Neuronal stem cell (in vitro differentiated cells): ENCODE measurements at places on chromosomes 7 and 10.

DNA sequence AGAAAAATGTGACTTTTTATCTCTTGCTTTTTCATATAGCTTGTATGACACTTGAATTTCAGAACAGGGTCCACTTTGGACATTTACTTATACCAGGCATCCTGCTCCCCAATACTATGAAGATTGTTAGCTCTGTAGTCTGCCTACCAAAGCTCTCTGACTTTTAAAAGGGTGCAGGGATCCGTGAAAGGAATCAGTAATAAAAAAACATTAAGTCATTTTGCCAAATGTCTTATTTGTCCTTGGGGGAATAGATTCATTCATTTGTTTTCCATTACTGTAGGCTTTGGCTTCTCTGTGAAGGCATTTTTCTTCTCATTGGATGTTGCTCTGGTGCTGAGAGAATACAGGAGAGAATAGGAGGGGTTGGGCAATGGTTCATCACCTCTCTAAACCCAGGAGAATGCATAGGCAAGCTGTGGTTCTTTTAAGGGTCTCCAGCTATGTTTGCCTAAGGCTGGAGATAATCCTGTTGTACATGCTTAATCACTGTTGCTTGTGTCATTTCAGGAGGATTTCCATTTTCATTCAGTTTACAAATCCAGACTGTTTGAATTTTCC, 103.5 kb downstream of the SRI start:
- peak; percentile 4 for DNase-seq

GRCh38 chr10:99967961-99968360, 41.8 kb downstream of the DNMBP start:
- no peak for DNase-seq

DNA sequence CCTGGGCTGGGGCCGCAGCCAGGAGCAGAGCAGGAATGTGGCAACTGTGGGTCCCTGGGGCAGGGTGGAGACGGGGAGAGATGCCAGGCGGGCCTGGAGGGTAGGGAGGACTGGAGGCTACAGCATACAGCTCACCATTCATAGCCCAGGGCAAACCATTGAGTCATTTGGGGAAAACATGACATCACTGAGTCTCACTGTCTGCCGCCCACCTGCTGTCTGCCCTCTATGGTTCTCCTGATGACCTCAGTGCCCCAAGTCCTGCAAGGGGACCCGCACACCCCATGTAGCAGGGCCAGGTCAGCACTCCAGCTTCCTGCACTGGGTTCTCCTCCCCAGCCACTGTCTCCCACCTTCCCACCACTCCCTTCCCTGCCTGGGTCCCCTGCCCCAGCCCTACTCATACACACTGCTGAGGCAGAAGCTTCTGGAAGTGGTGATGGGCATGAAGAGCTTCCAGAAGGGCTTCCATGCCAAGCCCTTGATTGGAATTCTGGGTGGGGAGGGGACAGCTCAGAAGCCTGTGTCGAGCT, 10.4 kb downstream of the CHST3 start:
- DNase-seq, result no peak

DNA sequence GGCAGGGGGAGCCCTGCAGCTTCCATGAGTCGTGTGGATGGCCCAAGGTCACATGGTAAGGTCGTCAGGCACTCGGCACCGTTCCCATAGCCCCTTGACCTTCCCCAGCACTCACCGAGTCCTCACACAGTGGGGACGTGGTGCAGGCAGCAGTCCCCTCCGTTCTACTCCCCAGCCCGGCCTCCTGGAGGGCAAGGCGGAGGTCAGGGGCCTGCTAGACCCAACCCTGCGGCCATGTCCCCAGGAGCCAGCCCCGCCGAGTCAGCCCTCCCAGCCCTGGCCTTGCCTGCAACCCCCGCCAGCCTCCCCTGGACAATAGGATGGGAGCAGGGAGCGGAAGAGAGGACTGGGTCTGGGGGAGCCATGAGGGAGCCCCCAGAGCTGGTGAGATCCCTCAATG, 65.2 kb downstream of the ELFN1 start:
- DNase-seq, result no peak

DNA sequence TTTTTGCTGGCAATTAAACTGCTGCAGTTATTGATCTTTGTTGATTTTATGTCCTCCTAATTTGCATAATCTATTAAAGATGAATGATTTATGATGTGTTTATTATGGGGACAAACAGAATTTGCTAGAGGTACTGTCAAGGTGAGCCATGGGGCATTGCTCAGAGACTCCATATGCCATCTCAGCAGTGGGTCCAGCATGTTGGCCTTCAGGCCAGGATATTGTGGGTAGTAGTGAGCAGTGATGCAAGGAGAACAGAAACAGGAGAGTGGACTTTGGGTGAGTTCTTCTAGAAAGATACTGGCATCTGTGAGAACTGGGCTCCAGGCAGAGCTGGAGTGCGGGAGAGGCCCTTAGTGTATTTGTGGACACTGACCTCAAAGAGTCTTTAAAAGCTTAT, 65.9 kb downstream of the PAX2 start:
- DNase-seq, result no peak

DNA sequence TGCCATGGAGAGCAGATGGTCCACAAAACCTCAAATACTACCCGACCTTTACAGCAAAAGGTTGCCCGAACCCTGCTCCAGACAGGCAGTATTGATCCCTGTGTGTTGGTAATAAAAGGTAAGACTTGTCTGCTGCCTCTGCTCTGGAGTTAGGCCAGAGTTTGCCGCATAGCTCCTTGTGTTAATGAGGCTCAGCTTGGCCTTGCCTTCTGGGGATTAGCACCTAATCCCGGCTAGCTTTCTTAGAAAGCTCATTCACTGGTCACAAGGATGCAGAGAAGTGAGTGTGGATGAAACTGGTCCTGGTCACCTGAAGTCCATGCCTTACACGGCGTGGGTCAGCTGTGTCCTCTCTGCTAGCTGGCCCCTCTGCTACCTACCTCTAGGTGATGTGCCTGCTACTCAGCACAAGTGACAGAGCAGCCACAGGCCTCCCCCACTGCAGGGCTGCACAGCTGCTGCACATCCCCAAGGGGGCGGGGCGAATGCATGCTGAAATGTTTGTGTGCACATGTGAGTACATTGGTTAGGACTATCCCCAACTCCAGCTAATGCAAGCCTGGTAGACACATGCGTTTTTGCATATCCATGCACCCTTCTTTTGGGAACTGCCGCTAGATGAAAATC, 31.7 kb upstream of the SYPL1 start:
- DNase-seq, result no peak

- DNase-seq, result no peak
These were observed 367.8 kb upstream of the IGFBP3 start for GRCh38 chr7:46288861-46289260.

DNA sequence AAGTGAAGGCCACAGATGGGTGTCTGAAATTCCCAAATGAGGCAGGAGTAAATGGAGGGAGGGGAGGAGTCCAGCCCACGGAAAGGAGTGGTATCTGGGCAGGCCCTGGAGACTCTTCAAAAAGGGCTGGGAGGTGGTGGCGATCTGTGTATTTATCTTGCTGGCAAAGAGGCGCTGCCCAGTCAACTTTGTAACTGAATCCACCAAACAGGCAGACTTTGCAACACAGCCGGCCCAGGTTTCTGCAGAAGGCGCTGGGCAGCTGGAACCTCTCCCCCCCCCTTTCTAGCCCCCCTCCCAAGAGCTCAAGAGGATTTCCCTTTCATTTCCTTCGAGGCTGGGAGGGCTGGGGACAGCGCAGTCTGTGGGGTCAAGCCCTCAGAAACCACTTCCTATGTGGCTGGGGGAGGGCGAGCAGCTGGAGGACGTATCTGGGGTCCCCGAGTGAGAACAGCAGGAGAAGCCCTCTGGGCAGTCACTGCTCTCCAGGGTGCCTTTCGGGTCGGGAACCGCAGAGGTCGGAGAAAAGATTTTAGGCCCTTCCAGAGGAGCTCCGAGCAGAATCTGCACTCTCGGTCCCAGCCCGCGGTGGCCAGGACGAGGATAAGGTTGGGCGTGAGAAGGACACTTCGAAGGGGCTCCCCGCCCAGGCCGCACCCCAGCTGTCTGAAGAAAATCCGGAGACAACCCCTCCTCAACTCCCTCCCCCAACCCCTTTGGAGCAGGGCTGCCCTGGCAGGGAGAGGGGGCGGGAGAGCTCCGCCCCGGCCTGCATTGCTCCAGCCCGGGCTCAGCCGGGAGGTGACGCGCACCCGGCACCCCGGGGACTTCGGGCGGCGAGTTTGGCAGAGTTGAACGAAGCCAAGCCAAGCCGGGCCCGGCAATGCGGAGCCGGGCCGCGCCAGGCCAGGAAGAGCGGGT, 965 bp downstream of the ZCCHC24 start:
- DNase-seq, result peak; percentile 46

DNA sequence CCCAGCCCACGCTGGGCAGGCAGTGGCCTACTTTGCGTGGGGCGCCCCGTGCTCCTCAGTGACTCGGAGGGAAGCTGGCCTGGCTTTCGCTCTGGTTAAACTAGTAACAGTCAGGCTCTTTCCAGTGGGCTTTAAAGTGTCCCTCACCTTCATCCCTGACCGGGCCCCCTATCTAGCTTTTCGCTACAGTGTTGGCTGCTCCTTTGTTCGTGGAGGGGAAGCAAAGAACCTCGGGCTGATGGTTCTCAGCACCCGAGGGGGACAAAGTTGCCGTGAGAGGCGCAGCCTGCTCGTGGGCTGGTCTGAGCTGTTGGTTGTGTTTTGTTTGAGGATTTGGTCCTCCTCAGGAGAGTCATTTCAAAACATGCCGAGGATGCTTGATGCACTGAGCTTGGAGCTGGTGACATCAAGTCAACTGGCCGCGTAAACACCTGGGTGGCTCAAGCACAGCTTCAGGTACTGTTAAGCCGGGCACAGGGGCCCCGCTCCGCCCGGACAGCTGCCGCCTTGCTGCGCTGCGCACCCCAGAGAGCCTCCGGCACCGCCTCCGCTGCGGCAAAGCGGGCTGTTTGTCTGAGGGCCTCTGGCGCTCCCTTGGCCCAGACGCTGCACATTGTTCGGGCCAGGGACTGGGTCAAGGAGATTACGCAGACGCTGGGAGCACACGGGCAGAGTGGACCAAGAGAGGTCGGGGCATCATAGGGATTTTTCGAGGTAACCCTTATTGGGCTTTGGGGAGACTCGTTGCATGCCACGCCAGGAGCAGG, 1.6 kb downstream of the DLX6 start:
- peak; percentile 49 for DNase-seq

DNA sequence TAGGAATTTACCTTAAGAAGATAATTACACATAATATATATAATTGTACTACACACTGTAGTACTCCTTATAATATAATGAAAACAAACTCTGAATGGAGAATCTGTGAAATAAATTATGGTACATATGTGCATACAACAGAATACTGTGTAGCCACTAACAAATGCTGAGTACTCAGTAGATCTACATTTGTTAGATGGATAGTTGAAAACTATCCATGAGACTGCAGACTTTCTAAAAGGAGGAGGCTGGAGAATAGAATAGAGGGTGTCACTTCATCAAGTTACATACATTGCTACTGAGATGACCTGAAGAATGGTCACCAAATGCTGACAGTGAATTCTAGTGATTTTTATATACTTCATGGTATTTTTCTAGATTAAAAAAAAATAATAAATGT, 68.7 kb upstream of the OGDHL start:
- DNase-seq, result no peak

DNA sequence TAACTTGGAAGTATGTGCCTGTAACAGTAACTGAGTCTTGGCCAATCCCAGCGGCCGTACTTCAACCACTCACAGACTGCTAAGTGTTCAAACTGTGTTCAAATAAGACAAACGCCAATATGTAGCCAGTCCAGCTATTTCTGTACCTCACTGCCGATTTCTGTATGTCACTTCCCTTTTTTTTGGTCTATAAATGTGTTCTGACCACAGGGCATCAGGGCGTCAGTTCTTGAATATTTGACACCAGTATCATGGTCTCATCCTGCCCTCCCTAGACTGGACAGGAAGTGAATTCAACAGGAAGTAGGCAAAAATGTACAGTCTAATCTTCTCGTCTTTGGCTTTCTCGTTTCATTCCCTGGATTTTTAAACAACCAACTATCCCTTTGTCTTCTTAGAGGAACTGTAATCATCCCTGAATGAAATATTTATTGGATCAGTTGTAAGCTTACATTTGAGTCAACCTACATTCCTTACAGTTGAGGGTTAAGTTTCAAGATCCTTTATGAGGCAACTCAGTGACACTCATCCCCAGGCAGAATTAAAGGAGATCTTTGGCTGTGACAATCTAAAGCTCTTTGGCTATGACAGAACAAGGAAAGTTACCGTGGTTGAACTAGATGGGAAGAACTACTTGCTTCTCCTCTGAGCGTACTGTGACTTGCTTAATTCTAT, 232.7 kb downstream of the NSUN6 start:
- no peak for DNase-seq

GRCh38 chr7:142795339-142795863, 24.6 kb downstream of the PRSS2 start:
- DNase-seq, result no peak

DNA sequence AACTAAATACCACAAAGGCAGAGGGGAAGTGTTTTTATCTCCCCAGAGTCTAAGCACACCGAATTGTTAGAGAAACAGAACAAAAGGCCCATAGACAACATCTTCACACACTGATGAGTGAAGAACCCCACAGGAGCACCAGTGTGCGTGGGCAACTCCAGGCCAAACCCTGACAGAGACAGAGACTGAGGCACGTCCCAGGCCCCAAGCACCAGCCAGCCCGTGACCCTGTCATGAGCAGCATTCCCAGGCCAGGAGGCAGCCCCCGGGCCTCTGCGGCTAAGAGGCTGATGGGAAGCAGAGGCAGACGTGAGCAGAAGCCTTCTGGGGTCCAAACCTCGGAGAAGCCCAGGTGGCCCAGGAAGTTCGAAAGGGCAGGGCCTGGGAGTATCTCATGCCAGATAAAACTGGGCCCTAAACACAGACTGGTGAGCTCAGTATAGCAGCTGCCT, 184.4 kb downstream of the TCERG1L start:
- no peak for DNase-seq

GRCh38 chr10:6167456-6167855, 35.3 kb upstream of the PFKFB3 start:
- DNase-seq, result no peak
